Panc1 (cell line): ENCODE measurements at places on chromosomes 3 and 15.

DNA sequence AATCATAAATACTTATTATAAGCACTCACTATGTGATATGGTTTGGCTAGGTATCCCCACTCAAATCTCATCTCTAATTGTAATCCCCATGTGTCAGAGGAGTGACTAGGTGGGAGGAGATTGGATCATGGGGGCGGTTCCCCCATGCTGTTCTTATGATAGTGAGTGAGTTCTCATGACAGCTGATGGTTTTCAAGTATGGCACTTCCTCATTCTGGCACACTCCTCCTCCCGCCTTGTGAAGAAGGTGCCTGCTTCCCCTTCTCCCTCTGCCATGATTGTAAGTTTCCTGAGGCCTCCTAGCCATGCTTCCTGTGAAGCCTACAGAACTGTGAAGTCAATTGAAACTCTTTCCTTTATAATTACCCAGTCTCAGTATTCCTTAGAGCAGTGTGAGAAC is 53.3 kb upstream of the CHMP2B start:
- no peak for DNase-seq

- DNase-seq, result no peak
These were observed 48.0 kb upstream of the TNIK start for GRCh38 chr3:171508206-171508605.

DNA sequence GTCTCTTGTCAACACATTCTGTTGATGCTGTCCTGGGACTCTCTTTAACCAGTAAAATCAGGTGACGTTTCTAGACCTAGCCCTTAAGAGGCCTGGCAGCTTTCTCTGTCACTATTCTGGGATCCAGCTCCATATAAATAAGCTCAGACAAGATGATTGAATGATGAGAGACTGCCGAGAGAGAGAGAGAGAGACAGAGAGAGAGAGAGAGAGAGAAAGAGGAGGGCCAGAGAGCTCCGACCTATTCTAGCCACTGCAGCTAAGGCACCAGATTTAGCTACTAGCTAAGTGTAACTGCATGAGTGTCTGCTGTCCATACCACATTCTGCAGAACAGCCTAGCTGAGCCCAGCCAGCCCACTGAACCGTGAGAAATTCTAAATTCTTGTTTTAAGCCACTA is 36.1 kb upstream of the CTXND1 start:
- no peak for DNase-seq

DNA sequence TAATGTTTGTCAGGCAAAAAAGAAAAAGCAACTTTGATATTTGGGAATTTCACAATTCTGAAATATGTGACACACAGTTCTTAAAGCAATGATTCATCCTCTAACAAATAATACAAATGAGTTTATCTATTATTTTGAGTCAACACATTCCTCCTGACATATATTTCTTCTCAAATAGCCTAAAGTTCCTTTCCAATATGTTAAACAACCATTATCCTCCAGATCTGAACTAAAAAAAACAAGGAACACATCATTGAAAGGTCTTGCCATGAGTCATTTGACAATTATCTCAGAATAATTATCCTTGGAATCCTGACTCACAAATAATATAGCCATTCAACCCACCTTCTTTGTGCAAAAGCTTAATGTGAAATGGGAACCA is 208.7 kb upstream of the CDIN1 start:
- DNase-seq, result no peak

DNA sequence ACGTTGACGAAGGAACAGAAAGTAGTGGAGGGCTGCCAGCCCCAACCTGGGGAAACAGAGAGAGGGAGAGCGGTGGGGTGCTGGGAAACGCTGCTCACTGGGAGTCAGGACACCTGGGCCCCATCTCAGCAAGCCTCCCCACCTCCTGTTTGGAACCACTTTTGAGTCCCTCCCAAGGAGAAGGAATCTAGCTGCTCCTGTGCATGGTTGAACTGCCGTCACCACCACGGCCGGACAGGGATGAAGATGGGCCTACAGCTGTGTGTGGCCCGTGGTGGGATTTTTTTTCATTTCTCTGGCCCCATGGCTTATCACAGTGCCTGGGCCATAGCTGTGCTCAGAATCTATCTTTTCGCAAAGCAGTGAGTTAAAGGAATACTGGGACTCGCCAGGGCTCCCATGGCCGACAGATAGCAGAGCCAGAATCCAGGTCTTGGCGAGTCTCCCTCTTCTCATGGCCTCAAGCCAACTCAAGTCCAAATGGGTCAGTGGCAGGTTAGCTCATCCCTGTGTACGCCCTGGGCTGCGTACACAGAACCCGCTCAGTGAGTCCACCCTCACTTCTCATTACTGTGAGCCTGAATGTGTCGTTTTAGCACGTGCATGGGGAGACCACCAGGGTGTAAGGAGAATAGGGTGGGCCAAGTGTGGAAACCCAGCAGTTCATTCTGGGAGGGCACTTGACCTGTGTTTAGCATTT is 271.2 kb downstream of the FAM43A start:
- DNase-seq, result no peak

DNA sequence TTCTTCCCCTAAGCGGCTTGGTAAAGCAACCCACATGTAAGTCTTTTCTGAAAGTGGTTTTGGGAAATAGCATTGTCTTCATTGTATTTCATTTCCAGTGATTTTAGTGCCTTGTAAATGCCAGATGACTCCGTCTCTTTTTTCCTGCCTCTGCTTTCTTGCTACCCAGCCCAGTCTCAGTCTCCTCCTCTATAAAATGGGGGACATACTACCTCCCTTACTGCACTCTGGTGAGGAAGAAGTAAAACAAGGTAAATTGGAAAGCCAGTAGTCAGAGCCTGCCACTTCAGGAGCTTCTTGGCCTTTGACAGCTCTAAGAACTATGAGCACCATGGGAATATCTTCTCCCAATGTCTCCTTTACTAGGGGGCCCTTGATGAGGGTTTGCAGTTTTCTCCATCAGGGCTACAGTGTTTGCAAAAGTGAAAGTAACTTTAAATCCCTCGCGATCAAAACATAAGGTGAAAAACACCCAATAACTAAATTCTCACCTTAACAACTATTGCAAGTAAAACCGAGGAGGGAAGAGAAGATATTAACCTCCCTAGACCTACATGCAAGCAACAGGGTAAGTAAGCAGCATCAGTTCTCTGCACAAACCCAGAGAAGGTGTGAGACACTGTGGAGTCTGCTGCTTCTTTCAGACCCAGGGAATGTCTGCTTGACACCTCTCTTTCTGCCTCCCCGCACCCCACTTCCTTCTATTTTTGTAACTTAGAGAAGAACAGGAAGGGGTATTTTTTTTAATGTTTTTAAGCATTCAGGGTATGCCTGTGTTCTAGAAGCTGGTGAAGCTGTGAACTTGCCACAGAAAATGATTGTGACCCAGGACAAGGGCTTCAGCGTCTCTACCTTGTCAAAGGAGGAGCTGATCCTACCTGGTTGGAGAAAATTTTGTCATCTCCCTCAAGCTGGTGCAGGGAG is 159.1 kb upstream of the EOMES start:
- DNase-seq, result no peak

GRCh38 chr3:156615592-156616173 is 58.7 kb upstream of the TIPARP start:
- DNase-seq, result no peak

- no peak for DNase-seq
These were observed 126.5 kb downstream of the ZNF385D start for GRCh38 chr3:21624524-21624923.

DNA sequence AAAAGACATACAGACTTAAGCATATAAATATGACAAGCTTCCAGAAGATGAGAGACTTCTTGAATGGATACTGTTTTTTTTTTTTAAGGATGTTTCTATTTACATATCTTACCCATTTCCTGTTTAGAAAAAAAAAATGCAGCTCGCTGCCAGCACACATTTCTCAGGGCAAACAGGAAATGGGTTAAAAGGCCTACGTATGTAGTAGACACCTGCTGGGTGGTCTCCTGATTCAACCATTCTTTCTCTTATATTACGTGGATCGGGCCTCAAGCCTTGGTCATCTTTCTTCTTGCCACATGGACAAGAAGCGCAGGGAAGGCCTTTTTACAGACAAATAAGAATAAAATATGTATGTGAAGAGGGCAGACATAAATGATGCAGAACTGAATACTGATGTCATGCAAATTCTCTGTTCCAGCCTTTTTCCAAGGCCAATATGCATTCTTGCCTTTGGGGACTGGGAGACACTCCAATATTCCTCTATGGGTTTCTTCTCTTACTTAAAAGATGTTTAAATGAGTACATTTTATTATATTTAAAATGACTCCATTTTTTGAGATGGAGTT is 35.0 kb upstream of the TJP1 start:
- no peak for DNase-seq

DNA sequence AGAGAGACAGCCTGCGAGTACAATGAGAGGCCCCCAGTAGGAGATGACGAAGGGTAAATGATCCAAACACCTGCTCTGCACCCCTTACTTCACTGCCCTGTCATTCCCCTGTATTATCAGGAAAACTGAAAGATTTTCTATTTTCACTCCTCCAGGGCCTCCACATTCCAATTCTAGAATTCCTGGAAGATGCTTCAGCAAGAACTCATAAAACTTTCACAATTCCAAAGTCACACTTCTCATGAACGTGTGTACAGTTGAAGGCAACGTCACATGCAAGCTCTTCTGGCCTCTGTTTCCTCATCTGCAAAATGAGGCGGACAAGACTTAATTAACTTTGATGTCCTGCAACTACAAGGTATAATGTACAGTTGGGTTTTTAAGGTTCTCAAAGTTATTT is 62.8 kb upstream of the SPATA12 start:
- DNase-seq, result no peak

DNA sequence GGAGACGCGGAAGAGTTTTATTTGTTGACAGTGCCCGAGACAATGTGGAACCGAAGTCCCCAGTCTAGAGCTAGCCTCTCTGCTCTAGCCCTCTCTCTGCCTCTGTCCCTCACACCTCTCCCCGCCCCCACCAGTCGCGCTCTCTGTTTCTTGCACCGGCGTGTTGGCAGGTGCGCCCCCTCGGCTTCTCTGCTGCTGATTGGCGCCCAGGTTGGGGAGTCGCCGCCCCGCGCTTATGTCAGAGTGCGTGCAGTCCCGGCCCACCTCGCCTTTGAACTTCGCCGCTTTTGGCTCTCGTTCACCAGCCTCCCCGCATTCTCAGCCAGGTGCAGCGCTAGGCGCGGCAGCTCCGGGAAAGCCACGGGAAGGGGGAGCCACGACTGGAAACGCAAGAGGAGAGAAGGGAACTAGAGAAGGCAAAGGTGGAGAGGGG is at the start of gene SOX14:
TSS of gene SOX14 (plus strand) at position 315 of the 433 bp plus-strand sequence. CDS start 470 bp downstream, outside the sequence.
- no peak for DNase-seq

DNA sequence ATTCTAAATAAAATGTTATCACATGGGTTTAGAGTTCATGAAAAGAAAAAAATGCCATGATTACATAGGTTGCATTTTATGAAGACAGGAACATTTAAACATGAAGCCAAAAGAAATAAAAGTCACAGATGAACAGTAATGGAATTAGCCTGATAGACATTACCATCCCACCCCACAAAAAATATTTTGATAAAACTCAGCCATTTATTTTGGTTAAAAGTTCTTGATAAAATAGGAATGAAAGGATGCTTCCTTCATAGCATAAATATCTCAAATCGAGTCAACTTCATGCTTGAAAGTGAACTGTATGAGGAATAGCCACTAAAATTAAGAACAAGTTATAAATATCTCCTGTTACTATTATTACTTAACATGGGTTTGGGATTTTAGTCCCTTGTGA is 101.9 kb upstream of the TMC3 start:
- no peak for DNase-seq
